ENCODE measurements at places on chromosomes 1 and 21.

DNA sequence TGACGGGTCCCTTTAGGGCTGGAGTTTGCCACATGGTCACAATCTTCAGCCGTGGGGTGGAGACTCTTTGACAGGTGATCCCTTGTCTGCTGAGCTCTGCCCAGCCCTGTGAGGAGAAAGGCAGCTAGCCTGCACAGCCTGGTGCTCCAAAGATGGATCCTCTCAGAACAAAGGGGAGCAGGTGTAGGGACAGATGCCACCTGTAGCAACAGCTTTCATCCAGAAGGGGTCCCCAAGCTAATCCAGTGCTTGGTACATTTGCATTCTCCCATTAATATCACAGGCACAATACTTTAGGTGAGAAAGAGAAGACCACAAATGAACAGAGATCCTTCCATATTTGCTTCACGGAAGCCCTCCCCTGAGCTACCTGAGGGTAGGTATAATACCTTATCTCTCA, 93.2 kb downstream of the CCDC185 start:
- DNase-seq: no peak

GRCh38 chr1:150613061-150613920, 16.1 kb downstream of the ENSA start:
- DNase-seq: no peak

GRCh38 chr1:81270051-81270450, 530.7 kb upstream of the ADGRL2 start:
- no peak for DNase-seq

GRCh38 chr1:112718691-112719418, 3.7 kb upstream of the PPM1J start:
- no peak for DNase-seq

DNA sequence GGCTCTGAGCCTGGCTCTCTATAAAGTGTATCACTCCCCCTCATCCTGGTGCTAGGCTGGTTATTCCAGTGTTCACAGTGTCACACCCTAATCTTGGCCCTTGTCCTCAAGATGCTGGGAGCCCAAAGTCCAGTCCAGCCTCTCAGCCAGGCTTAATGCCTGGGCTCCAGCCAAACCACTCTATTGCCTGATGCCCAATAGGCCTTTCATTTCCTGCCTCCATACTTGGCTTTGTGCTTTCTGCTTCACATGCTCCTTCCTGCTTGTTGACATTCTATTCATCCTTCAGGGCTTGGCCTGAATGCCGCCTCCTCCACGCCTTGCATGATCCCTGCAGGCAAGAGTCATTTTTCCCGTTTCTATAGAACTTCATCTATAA, 1.7 kb downstream of the KLHDC8A start:
- DNase-seq: no peak

DNA sequence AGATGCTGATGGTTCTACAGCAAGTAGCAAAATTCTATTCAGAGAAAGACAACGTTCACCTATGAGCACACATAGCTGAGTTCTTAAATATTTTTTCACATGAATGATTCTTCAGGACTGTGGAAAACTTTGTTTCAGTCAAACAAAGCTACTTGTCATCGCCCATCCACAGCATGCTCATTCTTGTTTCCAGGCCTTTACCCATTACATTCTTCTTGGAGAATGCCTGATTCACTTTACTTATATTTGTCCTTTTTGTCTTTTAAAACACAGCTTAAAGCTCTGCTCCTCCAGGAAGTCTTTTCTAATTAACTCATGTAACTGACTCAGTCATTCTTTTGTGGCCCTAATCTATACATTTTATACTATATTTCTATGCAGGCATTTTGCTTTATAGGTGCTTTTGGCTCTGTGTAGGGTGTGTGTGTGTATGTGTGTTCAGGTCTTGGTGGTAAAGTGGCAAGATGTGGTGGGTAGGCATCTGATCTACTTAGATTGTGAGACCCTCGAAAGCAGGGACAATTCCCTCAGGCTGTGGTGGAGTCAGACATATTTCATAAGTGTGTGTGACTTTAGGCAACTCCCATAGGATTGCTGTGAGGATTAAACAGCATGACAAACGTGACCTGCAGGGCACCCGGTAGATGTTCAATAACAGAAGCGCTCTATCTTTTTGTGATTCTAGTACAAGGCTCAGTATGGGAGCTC, 11.8 kb upstream of the MARK1 start:
- no peak for DNase-seq

DNA sequence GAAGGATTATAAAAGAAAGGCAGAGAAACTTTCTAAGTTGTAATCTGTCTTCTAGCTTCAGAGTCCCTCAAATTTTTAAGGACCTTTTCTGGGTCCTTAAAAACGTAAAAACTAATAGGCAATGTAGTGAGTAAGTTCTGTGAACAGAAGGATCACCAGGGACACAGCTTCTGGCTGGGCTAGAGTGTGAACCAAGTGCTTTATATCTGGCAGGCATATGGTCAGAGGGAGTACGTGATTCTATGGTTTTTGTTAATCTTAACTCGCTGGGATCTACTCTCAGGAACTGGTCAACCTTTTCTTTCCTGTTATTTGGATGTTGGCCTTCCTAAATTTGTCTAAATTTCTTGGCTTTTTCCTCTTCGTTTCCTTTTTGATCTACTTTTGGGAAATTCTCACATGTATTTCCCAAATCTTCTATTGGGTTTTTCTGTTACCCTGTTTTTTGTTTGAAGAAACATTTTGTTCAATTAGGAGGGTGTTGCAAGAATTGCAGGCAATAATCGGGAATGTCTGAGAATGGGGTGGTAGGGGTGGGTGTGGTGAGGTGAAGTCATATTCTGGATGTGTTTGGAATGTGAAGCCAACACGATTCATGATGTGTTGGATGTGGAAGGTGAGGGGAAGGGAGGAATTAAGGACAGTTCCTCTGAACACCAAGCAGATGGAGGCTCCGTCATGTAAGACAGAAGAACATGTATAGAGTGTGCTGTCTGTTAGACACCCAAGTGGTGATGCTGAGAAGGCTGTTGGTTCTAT, 193.2 kb downstream of the FMN2 start:
- no peak for DNase-seq

- DNase-seq: no peak
Measured at GRCh38 chr1:200410566-200410878, 686 bp upstream of the ZNF281 start.

GRCh38 chr1:182785181-182785580, 4.4 kb upstream of the NPL start:
- DNase-seq: no peak

DNA sequence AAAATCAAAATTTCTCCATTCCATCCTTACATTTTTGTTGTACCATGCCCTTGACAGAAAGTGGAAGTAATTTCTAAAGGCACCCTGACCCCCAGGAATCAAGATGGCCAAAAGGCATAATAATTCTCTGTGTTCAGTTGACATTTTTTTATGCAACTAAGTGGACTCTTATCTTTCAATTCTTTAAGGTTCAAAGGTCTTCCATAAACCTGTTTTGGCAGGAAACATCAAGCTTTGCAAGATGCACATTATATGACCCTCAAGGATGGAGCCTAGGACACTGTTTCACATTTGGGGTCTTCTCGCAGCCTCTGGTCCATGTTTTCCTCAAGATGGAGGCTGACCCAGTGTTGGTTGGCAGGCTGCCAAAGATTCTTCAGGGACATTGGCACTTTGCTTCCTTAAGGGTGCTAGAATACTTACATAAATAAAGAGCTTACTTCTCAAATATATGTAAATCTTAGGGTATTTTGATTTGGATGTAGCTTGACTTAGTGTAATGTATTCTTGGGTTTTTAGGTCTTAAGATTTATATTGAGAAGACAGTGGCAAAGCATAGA, 48.0 kb upstream of the COG2 start:
- DNase-seq: no peak

GRCh38 chr21:40282912-40283886, 416.0 kb downstream of the PCP4 start:
- DNase-seq: no peak

DNA sequence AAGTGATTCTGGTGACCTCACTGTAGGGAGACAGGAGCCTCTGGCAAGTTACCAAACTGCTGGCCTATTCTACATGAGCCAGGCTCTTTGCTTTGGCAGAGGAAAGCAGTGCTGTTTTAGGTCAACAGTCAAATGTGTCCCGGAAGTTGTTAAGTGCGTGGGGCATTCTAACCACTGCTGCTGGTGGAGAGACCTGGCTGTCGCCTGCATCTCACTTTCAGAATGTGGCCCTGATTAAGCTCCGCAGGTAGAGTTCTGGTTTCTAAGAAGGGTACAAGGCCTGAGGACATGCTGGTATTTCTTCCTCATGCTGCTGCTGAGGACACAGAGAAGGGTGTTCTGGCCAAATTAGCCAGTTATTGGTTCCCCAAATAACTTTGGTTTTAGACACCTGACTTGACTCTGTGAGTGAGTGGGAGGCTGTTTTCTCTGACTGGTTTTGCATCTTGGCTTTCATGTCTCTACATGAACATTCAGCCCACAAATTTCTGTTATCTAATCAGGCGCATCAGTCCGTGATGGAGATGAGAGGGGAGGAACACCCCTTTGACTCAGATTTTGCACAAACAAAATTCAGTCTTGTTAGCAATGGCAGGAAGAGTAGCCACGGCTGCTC, 120.8 kb downstream of the LMO4 start:
- DNase-seq: peak; percentile 19

DNA sequence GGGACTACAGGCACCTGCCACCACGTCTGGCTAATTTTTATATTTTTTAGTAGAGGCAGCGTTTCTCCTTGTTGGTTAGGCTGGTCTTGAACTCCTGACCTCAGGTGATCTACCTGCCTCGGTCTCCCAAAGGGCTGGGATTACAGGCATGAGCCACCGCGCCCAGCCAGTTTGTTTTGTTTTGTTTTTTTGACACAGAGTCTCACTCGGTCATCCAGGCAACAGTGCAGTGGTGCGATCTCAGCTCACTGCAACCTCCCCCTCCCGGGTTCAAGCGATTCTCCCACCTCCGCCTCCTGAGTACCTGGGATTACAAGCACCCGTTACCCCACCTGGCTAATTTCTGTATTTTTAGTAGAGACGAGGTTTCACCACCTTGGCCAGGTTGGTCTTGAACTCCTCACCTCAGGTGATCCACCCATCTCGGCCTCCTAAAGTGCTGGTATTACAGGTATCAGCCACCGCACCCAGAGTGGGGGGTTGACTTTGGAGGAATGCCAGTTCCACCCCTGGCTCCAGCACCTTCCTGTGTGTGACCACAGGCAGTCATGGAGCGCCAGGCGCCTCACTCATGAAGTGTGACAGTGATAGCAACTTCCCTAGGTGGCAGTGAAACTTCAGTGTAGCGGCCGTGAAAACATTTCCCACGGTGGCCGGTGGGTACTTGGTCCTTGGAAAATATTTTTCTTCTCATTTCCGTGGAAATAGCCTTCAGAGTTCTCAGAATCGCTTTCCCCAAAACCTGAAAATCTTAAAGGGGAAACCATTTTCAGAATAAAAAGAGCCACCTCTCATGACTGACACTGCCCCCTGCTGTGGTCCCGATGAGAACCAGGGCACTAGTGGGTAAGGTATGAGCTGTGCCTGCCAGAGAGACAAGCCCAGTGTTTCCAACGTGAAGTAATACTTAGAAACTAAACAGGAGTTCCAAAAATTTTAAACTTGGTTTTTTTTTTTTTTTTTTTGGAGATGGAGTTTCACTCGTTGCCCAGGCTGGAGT, 48.6 kb downstream of the WDR4 start:
- no peak for DNase-seq

- DNase-seq: no peak
Measured at GRCh38 chr1:158119976-158120653, 60.6 kb upstream of the CD1D start.

GRCh38 chr1:231272880-231273279, 31.9 kb downstream of the GNPAT start:
- no peak for DNase-seq

DNA sequence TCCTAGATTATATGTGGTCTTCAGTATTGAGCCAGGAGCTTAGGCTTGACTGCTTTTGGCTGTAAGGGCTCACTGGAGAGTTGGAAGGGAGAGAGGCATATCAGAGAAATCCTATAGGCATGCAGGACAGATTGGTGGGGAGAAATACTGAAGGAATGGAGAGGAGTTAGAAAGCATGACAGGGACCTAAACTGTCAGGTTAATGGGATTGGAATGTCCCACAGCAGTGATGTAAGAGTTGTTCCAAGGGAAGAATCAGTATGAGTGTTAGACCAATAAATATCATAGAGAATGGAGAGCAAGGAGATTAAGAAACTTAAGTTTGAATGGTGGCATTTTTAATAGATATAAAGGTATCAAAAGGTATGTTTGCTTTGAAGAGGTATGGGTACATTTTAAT, 39.7 kb downstream of the SLC35A3 start:
- no peak for DNase-seq

DNA sequence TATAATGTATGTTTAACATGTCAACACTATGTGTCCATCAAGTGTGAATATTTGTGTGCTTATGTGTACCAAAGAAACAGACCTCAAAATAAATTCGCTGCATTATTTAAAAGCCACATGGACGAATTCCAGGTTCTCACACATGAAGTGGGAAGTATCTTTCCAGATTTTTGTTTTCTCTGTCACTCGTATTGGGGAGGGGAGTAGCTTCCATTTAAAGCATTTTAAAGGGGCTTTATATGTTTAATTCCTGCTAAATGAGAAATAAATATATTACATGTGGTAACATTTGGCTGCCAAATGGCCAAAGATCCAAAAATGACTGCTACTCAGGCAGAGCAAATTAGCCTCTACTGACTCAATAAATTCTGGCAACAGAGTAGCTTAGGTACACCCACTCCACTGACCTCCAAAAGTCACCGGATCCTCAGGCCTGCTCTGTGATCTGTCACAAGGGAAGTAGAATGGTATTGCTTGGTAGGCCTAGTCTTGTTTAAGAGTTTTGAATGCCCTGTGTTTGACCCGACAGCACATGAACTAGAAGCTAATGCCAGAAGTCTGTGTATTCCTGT, 178.1 kb downstream of the ZP4 start:
- DNase-seq: no peak

DNA sequence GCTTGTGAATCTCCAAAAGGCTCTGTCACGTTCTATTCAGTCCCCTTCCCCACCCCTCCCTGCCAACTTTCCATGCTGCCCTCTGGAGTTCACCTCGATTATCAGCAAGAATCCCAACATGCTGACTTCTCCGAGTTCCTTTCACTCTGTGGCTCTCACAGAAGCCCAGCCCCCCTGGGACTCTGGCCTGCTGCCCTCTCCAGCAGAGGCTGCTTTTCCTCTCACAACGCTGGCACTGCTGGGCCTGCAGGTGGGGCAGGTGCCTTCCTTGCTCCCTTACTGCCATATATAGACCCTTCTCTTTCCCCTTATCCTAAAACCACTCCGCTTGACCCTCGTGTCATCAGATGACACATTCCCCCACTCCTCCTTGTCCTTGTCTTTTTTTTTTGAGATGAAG, 10.2 kb upstream of the RNF186 start:
- no peak for DNase-seq

GRCh38 chr21:34825948-34826548, 157.3 kb downstream of the CLIC6 start:
- DNase-seq: no peak
